ENCODE measurements at places on chromosomes 2 and 18.

DNA sequence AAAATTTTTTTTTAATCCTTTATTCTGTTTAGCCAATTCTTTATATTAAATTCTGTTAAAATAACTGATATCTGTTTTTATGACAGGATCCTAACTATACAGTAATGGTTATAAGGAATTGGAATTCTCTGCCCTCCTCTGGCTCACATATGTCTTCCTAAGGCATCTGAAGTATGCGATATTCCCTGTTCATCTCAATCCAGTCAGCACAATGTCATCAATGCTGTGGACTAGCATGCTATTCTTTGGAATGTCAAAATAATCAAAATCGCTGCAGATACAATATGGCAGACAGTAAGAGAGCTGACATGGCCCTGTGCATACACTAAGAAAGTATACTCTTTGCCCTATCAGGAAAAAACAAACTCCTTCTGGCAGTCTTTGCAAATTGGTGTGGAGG lies 107.6 kb downstream of the AP1S3 start:
- no peak for DNase-seq

- DNase-seq: no peak
These were observed 137.6 kb upstream of the FN1 start for GRCh38 chr2:215573496-215573895.

GRCh38 chr18:51848702-51849101 lies 491.3 kb upstream of the DCC start:
- no peak for DNase-seq

- no peak for DNase-seq
These were observed 17.1 kb upstream of the B3GNT2 start for GRCh38 chr2:62178741-62179271.

- DNase-seq: no peak
These were observed 43.1 kb upstream of the NABP1 start for GRCh38 chr2:191634791-191635190.

- DNase-seq: no peak
These were observed 100.7 kb downstream of the LYPD6 start for GRCh38 chr2:149430743-149431736.

DNA sequence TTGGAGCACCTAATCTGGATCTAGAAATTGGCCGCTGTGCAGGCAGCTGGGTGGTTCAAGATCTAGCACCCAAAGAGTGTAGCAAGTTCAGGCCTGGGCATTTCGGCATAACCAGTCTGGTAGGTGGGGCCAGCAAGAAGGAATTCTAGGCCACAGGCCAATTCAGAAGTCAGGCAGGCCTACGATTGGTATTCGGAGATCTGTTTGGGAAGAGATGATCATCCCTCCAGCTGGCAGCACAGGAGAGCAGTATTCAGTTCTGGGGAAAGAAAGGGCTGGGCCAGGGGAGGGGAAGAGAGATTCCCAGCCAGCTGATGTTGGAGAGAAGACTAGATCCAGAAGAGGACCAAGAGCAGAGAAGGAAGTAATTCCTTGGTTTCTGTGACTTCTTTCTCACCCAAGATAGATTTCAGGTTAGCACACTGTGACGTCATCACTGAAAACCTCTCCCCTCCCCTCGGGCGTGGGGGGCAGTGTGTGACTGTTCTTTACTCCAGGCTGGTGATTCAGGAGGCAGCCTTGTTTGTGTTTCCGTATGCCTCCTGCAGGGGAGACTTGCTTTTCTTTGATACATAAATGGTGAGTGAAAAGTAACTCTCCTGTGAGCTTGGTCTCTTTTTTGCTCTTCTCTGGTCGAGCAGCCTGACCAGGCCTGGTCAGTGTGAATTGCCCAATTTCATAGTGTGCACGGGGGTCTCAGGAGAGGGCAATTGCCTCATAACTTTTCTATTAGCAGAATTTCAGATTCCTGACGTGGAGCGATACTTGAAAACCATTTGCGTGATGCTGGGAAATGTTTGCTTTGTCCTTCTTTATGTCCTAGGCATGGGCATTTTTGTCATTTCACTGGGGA lies 61.1 kb downstream of the MEIS1 start:
- no peak for DNase-seq

DNA sequence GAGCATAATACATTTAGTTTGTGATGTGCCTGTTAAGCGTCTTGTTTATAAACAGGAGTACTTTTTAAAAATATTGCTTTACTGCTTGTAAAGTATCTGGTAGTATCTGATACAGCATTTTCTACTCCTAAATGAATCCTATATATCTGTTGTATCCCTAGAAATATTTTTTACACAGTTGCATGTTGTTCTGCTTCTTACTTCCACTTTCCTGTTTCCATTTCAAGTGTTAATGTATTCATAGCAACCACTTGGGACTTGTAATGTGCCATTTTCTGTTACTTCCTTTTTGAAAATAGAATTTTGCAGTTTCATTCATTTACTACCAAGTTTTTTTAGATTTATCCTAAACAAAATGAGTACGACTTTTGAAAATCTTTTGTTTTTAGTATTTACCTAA lies 24.9 kb downstream of the CCNT2 start:
- no peak for DNase-seq

- DNase-seq: no peak
These were observed 61.4 kb downstream of the BCL2L11 start for GRCh38 chr2:111182121-111182520.

Measured in SW480 (cell line).